GM23248 (cell line): ENCODE measurements at places on chromosomes 2 and 18. TPM values are rescaled to one million over a fixed set of nuclear protein-coding genes. Genes with fewer than 3 reads are reported as not detected.

DNA sequence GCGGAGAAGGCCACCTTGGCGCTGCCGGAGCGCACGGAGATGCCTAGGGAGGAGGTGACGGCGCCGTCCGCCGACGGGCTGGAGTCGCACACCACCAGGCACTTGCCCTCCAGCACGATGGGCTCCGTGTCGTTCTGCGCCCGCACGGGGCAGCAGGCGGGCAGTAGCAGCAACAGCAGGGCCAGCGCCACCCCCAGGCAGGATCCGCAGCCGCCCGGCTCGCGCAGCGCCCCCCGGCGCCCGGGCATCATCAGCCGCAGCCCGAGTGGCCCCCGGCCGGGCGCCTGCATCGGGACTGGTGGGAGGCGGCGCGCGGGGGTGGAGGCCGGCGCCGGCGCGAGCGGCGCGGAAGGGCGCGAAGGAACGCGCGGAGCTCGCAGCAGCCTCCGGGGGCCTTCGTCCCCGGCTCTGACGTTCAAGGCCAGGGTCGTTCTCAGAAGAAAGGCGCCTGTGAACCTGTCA, 2.2 kb downstream of the CBLN2 start:
- DNase-seq = no peak

DNA sequence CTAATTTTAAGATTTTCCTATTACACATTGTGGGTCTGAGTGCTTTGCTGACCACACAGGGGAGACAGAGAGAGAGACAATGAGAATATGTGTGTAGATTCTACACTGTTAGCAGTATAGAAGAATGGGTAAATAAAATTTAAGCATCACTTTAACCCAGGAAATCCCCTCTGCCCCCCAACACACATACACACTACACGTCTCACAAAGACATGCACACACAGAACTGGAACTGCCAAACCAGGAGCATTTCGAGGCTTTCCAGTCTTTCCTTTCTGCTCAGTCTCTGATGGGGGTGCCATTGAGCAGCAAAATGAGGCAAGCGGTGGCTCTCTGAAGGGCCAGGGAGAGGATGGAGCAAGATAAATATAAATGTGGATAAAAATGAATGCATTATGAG, 2.5 kb downstream of the MERTK start:
- peak; percentile 60 for DNase-seq

DNA sequence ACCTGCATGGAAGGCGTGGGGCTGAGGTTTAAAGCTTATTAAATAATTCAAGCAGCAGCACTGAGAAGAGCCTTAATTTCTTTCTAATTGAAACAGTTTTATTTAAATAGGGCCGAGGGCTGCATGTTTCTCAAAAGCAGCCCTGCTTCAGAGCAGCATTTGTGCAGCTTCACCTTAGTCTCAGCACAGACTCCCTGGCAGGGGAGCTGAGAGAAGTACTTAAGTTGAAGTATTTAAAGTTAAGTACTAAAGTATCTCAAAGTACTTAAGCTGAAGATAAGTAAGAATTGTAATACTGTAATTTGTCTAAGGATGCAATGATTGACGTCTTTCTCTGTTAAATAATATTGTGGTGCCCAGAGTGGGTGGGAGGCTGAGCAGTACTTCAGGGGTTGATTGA, 31.4 kb downstream of the IMPA2 start:
- no peak for DNase-seq

DNA sequence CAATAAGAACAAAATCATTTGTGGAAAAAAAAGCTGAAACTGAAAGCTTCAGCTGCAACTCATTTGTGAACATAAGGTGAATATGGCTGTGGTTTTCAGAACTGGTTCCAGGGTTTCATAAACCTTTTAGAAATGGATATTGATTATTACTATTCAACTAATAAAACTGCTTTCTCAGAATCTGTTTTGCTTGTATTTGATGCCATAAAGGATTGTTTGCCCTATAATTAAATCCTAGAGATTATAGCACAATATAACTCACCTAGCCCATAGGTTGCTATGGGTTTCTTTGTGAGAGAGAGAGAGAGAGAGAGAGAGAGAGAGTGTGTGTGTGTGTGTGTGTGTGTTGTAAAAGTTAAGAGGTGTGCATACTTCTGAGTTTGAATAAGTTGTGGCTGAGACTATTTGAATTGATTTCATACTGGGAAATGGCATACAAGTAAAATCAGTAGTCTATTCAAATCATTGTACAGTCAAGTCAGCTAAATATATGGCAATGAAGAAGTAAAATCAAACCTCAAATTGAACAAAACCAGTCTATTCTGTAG, 339.2 kb downstream of the ARHGAP15 start:
- DNase-seq = no peak

GRCh38 chr2:44645937-44646336, 284.2 kb downstream of the CAMKMT start:
- DNase-seq = peak; percentile 6

DNA sequence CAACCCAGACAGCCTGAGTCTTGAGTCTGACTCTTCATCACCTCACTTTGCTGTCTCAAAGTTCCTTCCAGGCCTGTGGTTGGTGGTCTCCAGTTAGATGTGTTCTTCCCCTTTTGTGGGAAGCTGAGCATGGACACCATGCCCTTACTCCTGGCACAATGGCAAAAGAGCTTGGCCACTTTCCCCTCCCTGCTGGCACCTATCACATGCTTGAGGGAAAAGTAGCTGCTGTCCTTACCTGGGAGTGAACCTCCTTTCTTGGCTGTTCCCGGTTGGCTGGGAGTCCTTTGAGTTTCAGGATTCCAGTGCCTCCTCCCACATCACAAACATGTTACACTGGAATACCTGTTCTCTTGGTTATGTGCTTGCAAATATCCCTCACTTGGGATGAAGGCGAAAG, 97.8 kb downstream of the GATA6 start:
- no peak for DNase-seq

GRCh38 chr2:109482361-109482861, 131.4 kb downstream of the SEPTIN10 start:
- no peak for DNase-seq

The SKA1 gene
- 5.6 and 8.8 TPM in 2 replicates for total RNA-seq

The GALNT13 gene
- total RNA-seq = 0.11 TPM in 1 of 2 replicates, not detected in the other
